ENCODE measurements at places on chromosomes 5 and 9.
A peak's percentile ranks its signal among the peaks of the same experiment; 100 is the strongest.

- DNase-seq: peak; percentile 20
Observed at GRCh38 chr9:117718085-117718484, 13.9 kb downstream of the TLR4 start.

DNA sequence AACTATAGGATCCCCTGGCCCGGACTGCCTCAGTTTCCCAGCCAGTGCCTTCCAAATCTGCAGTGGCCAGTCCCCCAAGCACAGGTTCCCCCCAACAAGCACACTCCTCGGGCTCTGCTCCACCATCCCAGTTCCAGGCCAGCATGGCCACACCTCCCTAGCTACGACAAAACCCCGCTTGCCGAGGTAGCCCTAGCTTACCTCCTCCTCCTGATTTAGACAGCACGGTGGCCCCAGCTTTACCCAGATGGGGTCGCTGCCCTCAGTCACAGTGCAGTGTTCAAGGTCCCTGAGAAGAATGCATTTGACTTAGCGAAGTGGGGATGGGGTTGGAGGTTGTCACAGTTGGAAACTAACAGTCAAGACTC, 40.8 kb upstream of the GARNL3 start:
- no peak for DNase-seq

- no peak for DNase-seq
Observed at GRCh38 chr5:124352312-124352711, 394.1 kb downstream of the ZNF608 start.

DNA sequence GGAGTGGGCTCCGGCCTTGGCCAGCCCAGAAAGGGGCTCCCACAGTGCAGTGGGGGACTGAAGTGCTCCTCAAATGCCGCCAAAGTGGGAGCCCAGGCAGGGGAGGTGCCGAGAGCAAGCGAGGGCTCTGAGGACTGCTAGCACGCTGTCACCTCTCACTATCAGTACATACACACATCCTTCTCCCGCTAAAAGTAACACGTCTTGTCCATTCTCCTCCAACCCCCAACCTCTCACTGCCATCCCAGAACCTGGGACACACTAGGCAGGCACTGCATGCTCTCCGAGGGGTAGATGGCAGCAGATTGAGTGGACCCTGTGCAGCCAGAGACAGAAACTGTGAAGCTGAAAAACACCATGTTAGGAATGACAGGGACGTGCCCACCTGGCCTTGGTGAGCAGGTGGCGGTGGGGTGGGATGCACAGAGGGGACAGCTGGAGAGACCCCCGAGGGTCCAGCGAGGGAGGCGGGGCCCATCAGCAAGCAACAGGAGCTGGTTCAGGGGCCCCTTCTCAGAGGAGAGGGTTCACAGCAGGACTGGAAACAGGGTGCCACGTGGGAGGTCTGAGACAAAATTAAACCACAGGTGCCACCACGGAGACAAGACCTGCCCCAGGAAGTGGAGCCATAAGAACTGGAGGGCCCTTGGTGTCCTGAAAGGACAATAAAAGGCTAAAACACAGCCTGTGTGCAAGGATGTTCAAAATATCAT, 16.9 kb downstream of the SEMA4D start:
- no peak for DNase-seq

GRCh38 chr5:19676895-19677294, 311.1 kb downstream of the CDH18 start:
- no peak for DNase-seq
